ENCODE measurements at places on chromosomes 7 and 10. TPM values are rescaled to one million over a fixed set of nuclear protein-coding genes. Genes with fewer than 3 reads are reported as not detected.

Gene SLC16A12
- total RNA-seq, result 0.51 TPM

Gene DRGX
- total RNA-seq, result 0.86 TPM

Gene C10orf143
- total RNA-seq, result 5.5 TPM

Gene GRID2IP
- total RNA-seq, result 2.1 TPM

Gene MAPK8
- total RNA-seq, result 103 TPM

Gene UCMA
- total RNA-seq, result not detected

Gene AASS
- total RNA-seq, result 21.6 TPM

Gene ANXA8
- total RNA-seq, result not detected

Gene UTF1
- total RNA-seq, result 0.61 TPM

Gene AGAP9
- total RNA-seq, result 15.4 TPM

Gene GBX1
- not detected for total RNA-seq

Gene WAPL
- 35.1 TPM for total RNA-seq

Gene TEX47
- total RNA-seq, result not detected

Gene ABCC2
- 1.7 TPM for total RNA-seq

Gene AOC1
- not detected for total RNA-seq

Gene STOX1
- 27.3 TPM for total RNA-seq

Gene BLNK
- 1.1 TPM for total RNA-seq

Gene OR13A1
- total RNA-seq, result not detected

Gene MAD1L1
- 44.4 TPM for total RNA-seq

Gene APBB1IP
- total RNA-seq, result 7.2 TPM

Gene NUTM2B
- 0.85 TPM for total RNA-seq

Gene CHST12
- 30.1 TPM for total RNA-seq

Gene GNG11
- 6.1 TPM for total RNA-seq

Gene PNLIPRP3
- not detected for total RNA-seq

Data from dorsolateral prefrontal cortex (tissue), 122 donors.